ENCODE measurements at places on chromosomes 4 and X.

DNA sequence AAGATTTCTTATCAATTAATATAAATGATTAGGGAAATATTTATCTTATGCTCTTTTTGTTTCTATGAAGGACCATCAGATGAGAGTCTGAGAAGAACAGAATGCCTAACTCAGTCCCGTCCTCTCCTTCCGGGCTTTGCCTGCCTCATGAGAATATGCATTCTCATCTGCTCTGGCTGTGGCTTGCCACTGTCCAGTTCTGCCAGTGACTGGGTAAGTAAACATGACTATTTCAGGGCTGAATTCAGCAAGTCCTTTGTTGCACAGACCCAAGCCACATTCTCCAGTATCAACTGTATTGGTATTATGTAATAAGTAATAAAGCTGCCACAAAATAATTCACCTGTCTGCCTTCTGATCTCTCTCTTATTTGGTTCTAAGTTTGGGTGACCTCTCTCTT, 110.7 kb downstream of the WDFY3 start:
- no peak for DNase-seq

GRCh38 chr4:102574317-102574716, 73.2 kb downstream of the NFKB1 start:
- DNase-seq, result no peak

GRCh38 chr4:66640233-66640990, 904.9 kb downstream of the CENPC start:
- DNase-seq, result no peak

DNA sequence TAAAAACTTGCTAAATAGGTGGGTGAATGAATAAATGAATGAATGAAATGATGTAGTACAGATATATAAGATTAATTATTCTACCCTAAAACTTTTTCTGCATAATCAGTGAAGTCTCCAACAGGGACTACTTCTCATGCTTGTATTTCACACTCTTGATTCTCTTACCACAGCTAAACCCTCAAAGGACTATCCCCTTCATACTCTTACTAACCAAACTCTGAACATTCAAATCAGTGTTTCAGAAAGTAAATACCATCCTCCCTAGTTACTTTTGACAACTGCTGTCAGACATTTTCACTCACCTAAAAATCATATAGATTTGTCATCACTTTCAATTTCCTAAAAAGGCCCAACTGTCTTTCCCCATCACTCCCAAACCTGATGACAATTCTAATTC, 234.3 kb upstream of the HHIP start:
- DNase-seq, result no peak

GRCh38 chrX:14361435-14361834, 167.9 kb upstream of the GLRA2 start:
- DNase-seq, result no peak

DNA sequence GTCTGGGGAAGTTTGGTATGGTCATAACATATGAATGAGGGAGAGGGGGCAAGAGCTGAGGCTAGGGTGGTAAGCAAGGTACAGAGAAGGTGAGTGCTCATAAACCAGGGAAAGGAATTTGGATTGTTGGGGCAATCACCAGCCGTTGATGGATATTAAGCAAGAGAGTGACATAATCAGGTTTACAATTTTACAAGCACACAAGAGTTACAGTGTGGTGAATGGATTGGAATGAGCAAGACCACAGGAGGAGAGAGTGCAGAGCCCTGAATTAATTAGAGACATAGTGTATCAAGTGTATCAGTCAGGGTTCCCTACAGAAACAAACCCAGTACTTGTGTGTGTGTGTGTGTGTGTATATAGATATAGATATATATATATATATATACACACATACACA, 18.7 kb upstream of the FMR1NB start:
- no peak for DNase-seq

DNA sequence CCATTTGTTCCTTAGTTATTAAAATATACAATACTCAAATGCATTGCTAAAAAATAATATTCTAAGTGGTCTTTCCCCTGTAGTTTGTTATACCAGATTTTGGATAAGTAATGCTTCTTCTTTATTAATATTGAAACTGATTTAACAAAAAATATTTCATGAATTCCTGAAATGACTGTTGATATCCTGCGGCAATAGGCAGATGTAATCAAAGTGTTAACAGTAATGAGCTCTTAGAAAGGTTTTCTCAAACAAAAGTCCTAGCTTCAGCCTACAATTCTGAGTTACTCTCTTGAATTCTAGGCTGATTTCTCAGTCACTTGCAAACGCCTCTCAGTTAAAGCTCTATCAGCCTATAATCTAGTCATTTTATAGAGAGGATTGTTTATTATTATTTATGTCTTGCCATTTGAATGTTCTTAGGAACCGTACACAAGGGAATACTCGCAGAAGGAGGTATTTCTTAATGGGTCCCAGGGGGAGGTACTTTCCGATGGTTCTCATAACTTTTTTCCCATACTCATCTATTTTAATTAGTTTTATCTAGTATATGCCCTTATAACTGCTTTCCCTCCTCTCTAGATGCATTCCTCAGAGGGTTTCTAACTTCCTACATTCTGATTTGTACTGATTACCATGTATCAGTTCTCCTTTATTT, 96.8 kb downstream of the FNIP2 start:
- no peak for DNase-seq

GRCh38 chr4:181264893-181265292, 978.3 kb upstream of the TENM3 start:
- no peak for DNase-seq

DNA sequence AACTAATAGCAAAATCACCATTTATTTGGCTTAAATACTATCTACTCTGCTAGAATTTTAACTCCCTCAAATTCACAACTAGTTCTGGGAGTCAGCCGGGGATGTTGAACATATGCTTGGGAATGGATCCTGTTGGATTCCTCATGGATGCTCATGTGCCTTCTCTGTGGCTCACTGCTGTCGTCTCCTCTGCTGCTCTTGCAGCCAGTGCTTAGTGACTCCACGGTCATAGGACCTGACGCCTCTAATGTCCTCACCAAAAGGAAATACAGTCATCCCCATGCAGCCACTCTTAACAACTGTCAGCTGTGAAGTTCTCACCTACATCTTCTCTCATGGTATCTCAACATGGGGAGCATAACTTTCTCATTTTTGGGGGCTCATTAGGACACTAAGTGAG, 59.4 kb downstream of the HMGB2 start:
- DNase-seq, result no peak

DNA sequence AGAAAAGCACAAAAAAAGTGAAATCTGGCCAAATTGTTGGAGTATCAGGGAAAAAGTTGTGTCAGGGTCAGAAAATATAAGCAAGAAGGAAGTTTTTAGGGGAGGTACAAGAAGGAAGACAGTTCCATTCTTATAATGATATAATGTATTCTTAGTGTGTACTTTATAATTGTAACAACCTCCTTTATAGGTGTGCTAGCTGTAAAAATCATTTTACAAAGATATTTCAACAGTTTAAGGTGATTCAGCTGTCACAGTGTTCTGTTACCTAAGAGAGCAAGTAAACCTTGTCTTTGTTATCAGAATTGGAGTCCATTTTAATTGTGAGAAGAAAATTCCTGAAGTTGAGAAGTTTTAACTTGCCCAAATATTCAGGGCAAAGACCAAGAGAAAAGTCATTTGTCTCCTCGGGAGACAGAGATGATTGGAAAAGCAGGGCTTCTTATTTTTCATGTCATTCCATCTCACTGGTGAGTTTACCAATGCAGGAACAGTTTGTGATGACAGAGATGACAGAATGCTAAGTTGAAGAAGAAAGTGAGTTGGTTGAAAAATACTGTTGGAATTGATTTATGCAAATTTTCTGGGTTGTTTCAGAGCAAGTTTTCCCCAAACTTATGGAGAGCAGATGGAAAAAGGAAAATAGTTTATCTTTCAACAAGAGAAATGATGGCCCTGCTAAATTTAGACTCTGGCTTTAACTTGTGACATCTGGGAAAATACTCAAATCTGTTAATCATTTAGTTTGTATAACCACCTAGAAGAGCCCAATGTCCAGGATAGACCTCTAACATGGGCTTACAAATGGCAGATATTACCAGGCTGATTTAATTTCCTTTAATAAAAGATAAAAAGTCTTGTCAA, 14.8 kb downstream of the INTS6L start:
- DNase-seq, result no peak

- DNase-seq, result peak; percentile 56
These were observed 565 bp downstream of the MOB1B start for GRCh38 chr4:70902577-70903290.

- no peak for DNase-seq
These were observed 272.1 kb upstream of the TRAM1L1 start for GRCh38 chr4:117357437-117357836.

- DNase-seq, result peak; percentile 37
These were observed 206.1 kb downstream of the SLC39A8 start for GRCh38 chr4:102139132-102139573.
